ENCODE measurements at places on chromosomes 16 and 17. TPM values are rescaled to one million over a fixed set of nuclear protein-coding genes. Genes with fewer than 3 reads are reported as not detected.

GRCh38 chr17:7951143-7951792 lies 19.3 kb downstream of the CNTROB start:
- peaks cover 29% of the 10 kb centered on the region for H3K36me3 ChIP-seq
- H3K27ac ChIP-seq, result peak overlapping the region; percentile 83
- H3K4me3 ChIP-seq, result peak overlapping the region; percentile 4
- H3K4me1 ChIP-seq, result peaks cover 22% of the 10 kb centered on the region
- no peaks in the 10 kb centered on the region for H3K27me3 ChIP-seq

- H3K4me3 ChIP-seq, result no peak overlapping the region
- H3K36me3 ChIP-seq, result no peaks in the 10 kb centered on the region
- H3K27ac ChIP-seq, result no peak overlapping the region
- H3K27me3 ChIP-seq, result peaks cover 15% of the 10 kb centered on the region
- DNase-seq, result no peak
These were observed 34.0 kb upstream of the PIRT start for GRCh38 chr17:10871914-10872313.

DNA sequence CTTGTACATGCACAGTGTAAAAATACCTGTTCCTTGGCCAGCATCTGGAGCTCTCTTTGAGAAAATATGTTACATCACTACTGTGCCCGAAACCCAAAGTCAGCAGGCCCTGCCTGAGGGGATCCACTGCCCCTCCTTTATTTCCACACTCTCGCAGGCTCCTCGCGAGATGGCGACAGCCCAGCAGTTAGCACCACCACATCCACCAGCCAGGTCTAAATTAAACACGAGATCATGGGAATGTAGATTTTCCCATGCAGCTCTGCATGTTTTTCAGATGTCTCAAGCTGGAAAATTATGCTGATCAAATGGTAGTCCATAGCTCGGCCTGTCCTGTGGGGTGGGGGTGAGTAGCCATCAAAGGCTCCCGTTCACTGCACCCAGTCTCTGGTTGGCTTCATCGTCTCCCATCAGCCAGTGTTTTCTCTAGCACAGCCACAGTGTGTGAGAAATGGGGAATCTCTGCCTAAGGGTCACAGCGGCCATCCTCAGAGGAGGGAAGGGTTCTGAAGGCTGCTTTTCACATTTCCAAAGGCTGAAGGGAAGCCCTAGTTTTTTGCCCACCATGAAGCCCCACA lies 34.7 kb downstream of the EPN2 start:
- no peak overlapping the region for H3K4me3 ChIP-seq
- DNase-seq, result no peak
- peaks cover 6% of the 10 kb centered on the region for H3K4me1 ChIP-seq
- no peak overlapping the region for H3K27ac ChIP-seq
- H3K36me3 ChIP-seq, result no peaks in the 10 kb centered on the region

- no peak overlapping the region for H3K4me3 ChIP-seq
- H3K27ac ChIP-seq, result no peak overlapping the region
- no peak for DNase-seq
- no peaks in the 10 kb centered on the region for H3K36me3 ChIP-seq
These were observed 69.3 kb downstream of the CRISPLD2 start for GRCh38 chr16:84889066-84889465.

DNA sequence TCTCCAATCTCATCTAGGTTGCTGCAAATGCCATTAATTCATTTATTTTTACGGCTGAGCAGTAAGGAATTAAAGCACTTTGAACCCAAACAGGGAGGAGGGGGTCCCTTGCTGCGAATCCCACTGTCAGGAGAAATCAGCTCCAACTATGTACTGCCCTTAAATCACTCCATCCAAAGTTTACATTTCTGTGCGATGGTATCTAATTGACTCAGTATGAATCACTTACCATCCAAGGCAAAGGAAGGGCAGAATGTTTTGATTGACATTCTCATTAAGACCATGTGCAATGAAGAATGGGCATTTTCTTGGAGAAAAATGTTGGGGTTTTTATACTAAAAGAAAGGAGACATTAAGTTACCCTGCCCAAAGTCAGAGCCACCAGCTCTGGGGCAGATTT lies 47.7 kb upstream of the XYLT1 start:
- no peak overlapping the region for H3K4me3 ChIP-seq
- H3K27me3 ChIP-seq, result peaks cover 9% of the 10 kb centered on the region
- no peak overlapping the region for H3K27ac ChIP-seq
- H3K36me3 ChIP-seq, result no peaks in the 10 kb centered on the region
- no peak for DNase-seq

GRCh38 chr16:25013751-25014499 lies 1.2 kb downstream of the ARHGAP17 start:
- no peaks in the 10 kb centered on the region for H3K27me3 ChIP-seq
- H3K27ac ChIP-seq, result peak overlapping the region; percentile 94
- DNase-seq, result no peak
- H3K4me3 ChIP-seq, result peak overlapping the region; percentile 96
- H3K4me1 ChIP-seq, result peaks cover 81% of the 10 kb centered on the region

DNA sequence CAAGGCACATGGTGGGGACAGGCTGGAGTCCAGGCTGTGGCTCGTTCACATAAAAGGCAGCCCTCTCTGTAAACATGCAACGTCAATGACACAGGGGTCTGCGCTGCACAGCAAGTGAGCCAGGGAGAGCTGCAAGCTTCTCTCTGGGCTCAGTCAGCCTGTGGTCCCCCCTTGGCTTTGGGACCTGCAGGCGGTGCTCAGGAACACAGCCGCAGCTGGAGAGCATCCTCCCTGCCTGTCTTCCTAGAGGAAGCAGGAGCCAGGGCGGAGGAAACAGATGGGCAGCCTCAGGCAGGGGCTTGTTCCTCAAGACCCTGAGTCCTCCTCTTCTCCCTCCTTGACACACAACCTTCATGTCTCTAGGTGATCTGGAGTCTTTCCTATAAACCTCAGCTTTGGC lies 228.0 kb downstream of the C16orf78 start:
- H3K27me3 ChIP-seq, result no peaks in the 10 kb centered on the region
- H3K4me1 ChIP-seq, result no peaks in the 10 kb centered on the region
- DNase-seq, result no peak
- no peaks in the 10 kb centered on the region for H3K36me3 ChIP-seq

DNA sequence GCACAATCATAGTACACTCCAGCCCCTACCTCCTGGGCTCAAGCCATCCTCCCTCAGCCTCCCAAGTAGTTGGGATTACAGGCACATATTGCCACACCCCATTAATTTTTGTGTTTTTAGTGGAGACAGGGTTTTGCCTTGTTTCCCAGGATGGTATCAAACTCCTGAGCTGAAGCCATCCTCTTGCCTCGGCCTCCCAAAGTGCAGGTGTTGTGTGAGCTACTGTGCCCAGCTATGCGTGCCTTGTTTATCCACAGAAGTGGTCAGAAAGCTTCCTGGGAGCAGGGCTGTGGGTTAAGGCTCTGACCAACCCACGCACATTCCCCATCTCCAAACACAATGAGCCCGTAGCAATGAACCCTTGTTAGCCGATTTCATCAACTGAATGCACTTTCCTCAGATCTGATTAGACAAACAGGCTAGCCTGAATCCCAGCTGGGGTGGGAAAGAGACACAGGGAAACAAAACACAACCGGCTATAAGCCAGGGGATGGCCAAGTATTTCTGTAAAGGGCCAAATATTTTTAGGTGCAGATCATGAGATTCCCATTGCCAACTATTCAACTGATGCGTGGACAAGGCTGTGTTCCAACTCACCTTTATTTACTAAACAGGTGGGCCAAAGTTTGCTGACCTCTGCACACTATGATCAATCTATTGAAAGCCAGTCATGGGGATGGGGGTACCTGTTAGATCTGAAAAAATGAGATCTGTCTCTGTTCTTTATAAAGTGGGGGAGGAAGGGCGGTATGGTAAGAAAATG lies 193.6 kb downstream of the CPPED1 start:
- no peak overlapping the region for H3K4me3 ChIP-seq
- DNase-seq, result no peak
- peaks cover 2% of the 10 kb centered on the region for H3K27me3 ChIP-seq
- peaks cover 6% of the 10 kb centered on the region for H3K36me3 ChIP-seq

GRCh38 chr17:29148257-29148789 lies 31.9 kb downstream of the MYO18A start:
- peak overlapping the region; percentile 90 for H3K27ac ChIP-seq
- H3K4me3 ChIP-seq, result peak overlapping the region; percentile 56
- H3K36me3 ChIP-seq, result peaks cover 2% of the 10 kb centered on the region
- no peaks in the 10 kb centered on the region for H3K27me3 ChIP-seq
- H3K4me1 ChIP-seq, result peaks cover 50% of the 10 kb centered on the region
- no peak for DNase-seq

Gene SOX9
- total RNA-seq, result not detected

Gene FSCN2
- 0.23 TPM for total RNA-seq

Gene OR1E1
- not detected for total RNA-seq

Gene MRPL27
- total RNA-seq, result 40.1 TPM

Gene SLC9A5
- 5.5 TPM for total RNA-seq
